Activated effector memory CD4-positive, alpha-beta T cell treated with anti-CD3 and anti-CD28 coated beads, Interleukin-2, amount 50 U/mL, for 16 hours (primary cell): ENCODE measurements at places on chromosomes 7 and 10.

DNA sequence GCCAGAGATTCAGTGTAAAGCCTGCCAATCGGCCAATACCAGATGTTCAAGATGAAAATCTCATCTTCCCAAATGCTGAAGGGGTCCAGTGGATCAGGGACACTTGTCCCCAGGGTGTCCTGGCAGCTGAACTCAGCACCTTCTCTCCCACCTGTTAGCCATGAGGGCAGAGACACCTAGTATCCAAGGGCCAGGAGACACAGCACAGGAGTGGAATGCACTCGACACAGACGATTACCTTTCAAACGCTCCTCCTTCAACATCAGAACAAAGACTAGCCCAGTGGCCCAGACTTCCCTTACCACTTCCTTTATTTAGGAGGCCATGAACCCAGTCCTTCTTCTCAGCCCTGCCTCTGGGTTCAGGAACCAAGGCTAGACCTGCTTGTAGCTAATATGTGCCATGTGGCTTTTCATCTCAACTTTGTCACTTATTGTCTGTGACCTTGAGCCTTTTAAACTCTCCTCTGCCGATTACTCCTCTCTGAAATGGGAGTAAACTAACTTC lies 180.3 kb upstream of the PLXNA4 start:
- DNase-seq: no peak

DNA sequence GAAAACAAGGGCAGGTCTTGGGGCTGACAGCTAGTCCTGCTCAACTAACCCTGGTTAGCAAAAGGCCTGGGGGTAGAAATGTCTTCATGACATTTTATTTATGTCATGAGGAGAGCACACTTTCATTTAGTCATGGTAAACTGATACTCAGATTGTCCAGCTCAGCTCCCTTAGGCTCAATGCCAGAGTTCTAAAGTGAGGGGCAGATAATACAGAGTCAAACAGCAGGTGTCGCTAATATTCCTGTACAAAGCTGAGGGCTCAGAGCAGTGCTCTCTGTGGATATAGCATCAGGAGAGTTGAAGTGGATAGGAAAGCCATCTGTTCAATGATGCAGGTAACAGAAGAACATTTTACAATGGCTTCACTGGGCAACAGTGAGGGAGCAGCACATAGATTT lies 26.8 kb upstream of the CALCR start:
- DNase-seq: no peak

- no peak for DNase-seq
Observed at GRCh38 chr7:92057375-92057774, 76.9 kb downstream of the CYP51A1 start.

DNA sequence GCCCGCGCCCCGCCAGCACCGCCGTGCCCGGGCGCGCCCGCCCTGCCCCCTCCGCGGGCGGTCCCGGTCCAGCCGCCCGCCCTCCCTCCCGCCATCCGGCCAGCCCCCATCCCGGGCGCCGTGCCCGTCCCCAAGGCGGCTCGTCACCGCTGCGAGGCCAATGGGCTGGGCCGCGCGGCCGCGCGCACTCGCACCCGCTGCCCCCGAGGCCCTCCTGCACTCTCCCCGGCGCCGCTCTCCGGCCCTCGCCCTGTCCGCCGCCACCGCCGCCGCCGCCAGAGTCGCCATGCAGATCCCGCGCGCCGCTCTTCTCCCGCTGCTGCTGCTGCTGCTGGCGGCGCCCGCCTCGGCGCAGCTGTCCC lies at the start of gene HTRA1:
HTRA1 (plus strand) TSS at position 187 of the 362 bp plus-strand sequence; CDS start at position 287, 100 bp downstream.
- DNase-seq: no peak
